ENCODE measurements at places on chromosomes 11 and 22.

- no peak for DNase-seq
Measured at GRCh38 chr11:93494357-93494756, 48.8 kb downstream of the SMCO4 start.

DNA sequence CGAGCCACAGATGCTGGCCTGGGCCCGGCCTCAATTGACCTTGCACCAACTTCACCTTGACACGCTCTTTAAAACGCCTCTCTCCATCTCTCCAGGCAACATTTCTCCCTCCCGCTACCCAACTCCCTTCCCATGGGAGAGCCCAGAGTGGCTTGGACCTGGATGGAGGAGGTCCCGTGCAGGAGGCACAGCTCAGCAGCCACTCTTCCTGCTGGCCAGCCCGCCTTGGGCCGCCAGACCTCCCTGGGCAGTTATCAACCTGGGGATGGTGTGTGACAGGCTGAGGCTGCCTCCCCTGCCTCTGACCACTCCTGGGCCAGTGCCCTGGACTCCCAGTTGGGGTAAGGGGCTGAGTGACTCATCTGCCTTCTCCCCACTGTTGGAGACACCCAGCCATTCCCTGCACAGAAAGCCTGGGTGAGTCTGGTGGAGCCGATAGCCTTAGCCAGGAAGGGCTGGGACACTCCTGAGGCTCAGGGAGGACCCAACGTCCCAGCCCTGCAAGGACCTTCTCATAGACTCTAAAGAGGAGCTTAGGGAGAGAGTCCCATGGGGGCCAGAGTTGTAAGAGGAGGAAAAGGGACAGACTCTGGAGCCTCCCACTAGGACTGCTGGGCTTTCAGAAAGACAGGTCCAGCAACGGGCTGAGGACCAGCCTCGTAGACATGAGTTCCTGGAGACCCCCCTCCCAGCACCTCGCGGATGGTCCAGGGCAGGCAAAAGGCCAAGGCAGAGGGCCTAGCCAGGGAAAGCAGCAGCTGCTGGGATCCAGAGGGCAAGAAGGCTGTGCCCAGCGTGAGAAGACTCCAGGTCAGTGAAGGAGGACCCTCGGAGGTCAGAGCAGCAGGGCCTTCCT lies 131.7 kb downstream of the CEP164 start:
- no peak for DNase-seq

DNA sequence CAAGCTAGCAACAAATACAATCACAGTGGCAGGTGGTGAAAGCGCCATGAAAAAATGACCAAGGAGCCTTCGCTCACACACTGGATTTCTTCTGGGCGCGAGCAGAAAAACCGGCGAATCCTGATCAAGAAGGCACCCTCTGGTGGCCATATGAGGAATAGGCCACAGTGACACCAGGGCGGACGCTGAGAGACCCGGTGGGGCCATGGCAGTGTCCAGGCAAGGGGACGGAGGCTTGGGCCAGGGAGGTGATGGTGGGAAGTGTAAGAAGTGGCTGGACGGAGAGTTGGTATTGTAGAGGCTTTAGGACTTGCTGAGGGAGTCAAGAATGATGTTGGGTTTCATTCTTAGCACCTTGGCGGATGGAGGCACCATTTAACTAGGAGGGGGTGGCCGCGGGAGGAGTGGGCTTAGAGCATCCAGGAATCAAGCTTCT lies 16.9 kb upstream of the RAC2 start:
- peak; percentile 51 for DNase-seq

- no peak for DNase-seq
Measured at GRCh38 chr11:1676229-1676740, 20.7 kb upstream of the KRTAP5-6 start.

- DNase-seq: no peak
Measured at GRCh38 chr11:69000831-69001242, 12.2 kb downstream of the MRGPRF start.

- DNase-seq: no peak
Measured at GRCh38 chr11:127679816-127680545, 679.4 kb upstream of the KIRREL3 start.

GRCh38 chr11:81444297-81444696 lies 1289.4 kb downstream of the FAM181B start:
- no peak for DNase-seq

DNA sequence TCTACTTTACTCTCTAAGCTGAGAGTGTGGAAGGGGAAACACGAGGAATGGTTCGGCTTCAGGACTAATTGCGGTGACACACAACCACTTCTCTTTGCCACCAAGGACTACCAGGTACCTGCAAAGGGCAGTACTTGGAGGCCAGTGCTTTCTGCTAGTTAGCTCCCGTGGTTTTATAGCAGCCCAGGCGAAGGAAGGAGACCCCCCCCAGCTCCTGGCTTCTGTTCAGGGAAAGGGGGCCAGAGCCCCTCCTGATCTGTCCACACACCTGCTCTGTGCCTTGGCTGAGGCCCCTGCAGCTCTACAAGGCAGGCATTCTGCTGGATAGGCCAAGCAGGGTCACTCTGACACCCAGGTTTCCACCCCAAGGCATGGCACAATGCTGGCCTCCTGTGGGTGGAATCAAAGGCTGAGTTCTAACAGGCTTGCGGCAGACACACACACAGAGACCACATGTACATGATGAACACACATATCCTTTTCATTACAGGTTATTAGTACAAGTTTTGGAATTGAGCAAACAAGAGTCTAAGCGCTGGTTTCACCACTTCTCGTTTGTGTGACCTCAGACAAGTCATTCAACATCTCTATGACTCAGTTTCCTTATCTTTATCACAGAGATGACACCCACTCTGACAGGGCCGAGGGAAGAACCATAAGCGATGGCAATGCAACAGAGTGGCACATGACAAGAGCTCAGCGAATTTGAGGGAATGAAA lies 7.5 kb downstream of the SERPIND1 start:
- DNase-seq: no peak

DNA sequence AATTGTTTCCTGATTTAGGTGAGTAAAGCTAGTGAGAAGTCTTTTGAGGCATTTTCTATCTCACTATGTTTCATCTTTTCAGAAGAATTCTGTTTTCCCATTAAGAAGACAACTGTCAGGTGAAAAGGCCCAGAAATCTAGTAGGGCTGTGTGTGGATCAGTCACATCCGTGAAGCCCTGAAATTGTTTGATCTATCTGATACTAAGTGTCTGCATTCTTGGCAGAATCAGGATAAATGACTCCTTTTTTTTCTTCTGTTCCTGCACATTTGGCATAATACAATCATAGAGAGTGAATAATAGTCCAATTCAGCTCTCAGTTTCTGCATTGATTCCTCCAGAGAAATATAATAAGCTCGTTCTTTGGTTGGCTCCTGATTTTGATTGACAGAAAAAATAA lies 208.3 kb downstream of the NAV2 start:
- no peak for DNase-seq

- DNase-seq: no peak
Measured at GRCh38 chr11:41284354-41284753, 175.1 kb downstream of the LRRC4C start.

DNA sequence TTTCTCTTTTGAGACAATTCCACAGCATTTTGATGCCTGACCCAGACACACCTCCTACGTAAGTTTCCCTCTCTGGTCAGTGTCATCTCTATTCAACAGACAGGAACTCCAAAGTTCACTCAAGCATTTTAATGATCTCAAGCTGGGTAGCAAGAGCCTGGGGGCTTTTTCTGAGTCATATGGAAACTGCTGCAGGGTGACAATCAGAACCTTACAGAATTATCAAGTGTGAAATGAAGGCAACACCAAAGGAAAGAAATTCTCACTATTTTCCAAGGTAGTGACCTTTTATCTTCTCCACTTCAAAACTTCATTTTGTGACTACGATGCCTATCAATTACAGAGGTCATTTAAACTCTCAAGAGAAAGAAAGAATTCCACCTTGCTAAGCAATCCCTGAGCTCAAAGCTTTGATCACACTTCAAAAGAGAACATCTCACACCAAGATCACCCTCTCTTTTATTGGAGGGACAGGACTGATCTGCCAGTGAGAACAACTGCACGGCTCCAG lies 229.0 kb upstream of the ZC3H12C start:
- no peak for DNase-seq

DNA sequence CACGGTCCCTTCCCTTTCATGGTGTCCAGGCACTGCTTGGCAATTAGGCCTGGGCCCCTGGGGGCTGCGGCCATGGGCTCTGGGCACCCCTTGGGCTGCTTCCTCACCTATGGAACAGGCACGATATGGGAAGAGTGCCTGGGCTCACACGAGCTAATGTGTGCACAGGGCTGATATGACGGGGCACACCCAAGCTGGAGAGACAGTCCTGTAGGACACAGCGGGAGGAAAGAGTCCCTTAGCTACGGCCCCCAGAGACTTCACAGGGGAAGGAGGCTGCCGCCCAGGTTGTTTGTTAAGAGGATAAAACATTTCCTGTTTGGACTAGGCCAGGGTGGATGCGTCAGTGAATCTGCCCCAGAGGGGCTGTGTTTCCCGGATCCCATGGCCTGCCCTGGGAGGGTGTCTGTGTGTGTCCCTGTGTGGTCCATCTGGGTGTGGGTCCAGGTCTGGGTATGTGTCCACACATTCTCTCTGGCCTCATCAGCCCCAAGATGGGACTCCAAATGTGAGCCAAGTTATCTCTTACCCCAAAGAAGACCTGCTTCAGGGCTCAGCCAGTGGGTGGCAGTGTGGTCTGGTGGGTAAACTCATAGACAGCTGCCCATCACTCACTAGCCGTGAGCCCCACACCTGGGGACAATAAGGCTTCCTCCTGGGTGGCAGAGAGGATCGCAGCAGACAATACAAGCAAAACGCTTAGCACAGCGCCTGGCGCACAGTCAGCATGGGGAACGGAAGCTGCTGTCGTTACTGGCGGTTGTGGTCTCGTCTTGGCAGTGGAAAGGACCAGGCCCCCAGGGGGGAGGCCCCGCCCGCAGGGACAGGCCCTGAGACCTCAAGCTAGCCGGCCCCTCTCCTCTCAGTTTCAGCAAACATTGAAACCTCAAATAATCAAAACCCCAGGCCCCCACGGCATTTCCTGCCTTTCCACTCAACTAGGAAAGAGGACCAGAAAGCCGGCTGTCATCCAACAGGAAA lies 3.2 kb upstream of the EMID1 start:
- DNase-seq: no peak

DNA sequence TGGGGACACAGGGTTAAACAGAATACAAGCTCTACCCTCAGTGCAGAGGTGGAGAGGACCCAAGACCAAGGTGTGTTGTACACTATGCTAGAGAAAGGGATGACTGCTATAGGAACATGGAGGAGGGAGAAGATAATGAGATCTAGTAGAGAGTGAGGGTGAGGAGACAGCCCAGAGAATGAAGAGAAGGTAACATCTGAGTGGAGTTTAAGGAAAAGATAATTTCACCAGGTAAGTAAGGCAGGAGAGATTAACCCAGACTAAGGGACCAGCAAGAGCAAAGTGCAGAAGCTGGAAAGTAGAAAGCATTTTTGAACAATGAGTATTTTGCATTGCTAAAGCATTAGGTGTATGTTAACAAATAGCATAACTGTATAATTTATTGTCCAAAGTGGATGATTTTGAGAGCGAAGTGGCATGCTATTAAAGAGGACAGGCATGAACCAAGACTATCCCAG lies 128.8 kb downstream of the RASSF10 start:
- no peak for DNase-seq
